Activated CD4-positive, alpha-beta T cell treated with anti-CD3 and anti-CD28 coated beads, Interleukin-2, amount 10 ng/mL, durations not matched to agents 7 days and 5 days (primary cell): ENCODE measurements at places on chromosomes 11 and 22.
A peak's percentile ranks its signal among the peaks of the same experiment; 100 is the strongest.

DNA sequence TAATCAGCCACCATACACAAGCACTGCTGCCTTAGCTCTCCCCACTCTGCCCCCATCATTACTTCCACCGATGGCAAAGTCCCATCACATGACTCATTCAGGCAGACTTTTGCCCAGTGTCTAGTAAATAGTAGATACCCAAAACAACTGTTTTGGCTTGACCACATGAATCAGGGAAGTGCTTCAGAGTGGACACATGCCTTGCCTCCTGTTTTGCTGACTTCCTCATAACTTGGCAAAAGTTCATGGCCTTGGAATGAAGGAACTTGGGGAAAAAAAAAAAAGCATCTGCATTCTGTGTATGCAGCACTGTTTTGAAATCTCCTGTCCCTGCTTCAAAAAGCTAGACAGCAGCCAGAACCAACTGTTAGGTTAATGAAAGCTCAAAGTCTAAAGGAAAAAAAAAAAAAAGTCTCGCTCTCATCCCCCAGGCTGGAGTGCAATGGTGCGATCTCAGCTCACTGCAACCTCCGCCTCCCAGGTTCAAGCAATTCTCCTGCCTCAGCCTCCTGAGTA is 335.3 kb downstream of the FAM181B start:
- no peak for DNase-seq

- DNase-seq, result peak; percentile 46
Observed at GRCh38 chr11:120929664-120930154, 94.2 kb upstream of the TBCEL start.

- no peak for DNase-seq
Observed at GRCh38 chr11:75264356-75264755, 23.8 kb downstream of the TPBGL start.

DNA sequence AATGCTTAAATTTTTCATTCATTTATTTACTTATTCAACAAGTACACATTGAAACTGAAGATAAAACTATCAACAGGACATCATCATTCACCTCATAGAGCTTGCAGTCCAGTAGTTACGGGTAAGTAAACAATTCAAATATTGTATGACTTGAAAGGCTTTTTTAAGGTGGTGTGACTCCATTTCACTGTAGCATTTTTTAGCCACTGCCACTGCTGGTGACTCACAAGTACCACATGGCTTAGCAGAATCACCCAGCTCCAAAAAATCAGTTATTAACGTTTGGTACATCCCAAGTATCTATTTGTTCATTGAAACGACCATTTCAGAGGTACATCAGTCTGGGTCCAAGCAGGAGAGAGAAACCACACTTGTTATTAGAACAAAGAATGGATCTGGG is 427.9 kb upstream of the DDI1 start:
- no peak for DNase-seq
